Right lobe of liver (tissue), 6 donors: ENCODE measurements at places on chromosomes 6 and 20. TPM values are rescaled to one million over a fixed set of nuclear protein-coding genes. Genes with fewer than 3 reads are reported as not detected.

GRCh38 chr6:110461376-110461775 lies 15.0 kb downstream of the SLC22A16 start:
- no peaks in the 10 kb centered on the region for H3K27me3 ChIP-seq
- no peaks in the 10 kb centered on the region for H3K36me3 ChIP-seq
- H3K4me3 ChIP-seq, result no peak overlapping the region
- no peak for DNase-seq
- H3K27ac ChIP-seq, result no peak overlapping the region
- no peaks in the 10 kb centered on the region for H3K4me1 ChIP-seq

GRCh38 chr20:24764794-24765202 lies 184.3 kb upstream of the CST7 start:
- no peak overlapping the region for H3K27ac ChIP-seq
- DNase-seq, result peak; percentile 19
- no peak overlapping the region for H3K4me3 ChIP-seq
- H3K27me3 ChIP-seq, result no peaks in the 10 kb centered on the region
- no peaks in the 10 kb centered on the region for H3K36me3 ChIP-seq
- no peaks in the 10 kb centered on the region for H3K4me1 ChIP-seq

GRCh38 chr6:106790935-106791334 lies 161.6 kb downstream of the QRSL1 start:
- no peak overlapping the region for H3K27ac ChIP-seq
- H3K27me3 ChIP-seq, result no peaks in the 10 kb centered on the region
- no peak overlapping the region for H3K4me3 ChIP-seq
- H3K4me1 ChIP-seq, result peaks cover 12% of the 10 kb centered on the region
- no peak for DNase-seq

GRCh38 chr6:98041921-98042320 lies 758.9 kb upstream of the MMS22L start:
- H3K27me3 ChIP-seq, result no peaks in the 10 kb centered on the region
- H3K27ac ChIP-seq, result no peak overlapping the region
- H3K4me1 ChIP-seq, result no peaks in the 10 kb centered on the region
- DNase-seq, result no peak
- H3K36me3 ChIP-seq, result no peaks in the 10 kb centered on the region
- H3K4me3 ChIP-seq, result no peak overlapping the region

LHFPL5 gene
- not detected for total RNA-seq

DNA sequence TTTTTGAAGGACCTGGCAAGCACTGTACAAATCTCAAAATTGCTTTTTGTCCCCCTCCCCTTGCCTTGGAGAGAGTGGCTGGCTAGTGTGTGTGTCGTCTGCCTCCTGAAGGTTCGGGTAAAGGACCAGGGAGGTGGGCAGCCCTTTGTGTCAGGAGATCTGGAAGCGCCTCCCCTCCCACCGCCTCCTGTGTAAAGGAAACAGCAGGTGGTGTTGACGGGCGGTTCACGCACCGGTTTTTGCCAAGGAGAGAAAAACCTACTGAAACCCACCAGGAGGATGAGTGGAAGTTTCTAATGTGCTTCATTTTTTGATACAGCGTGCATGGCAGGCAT lies 1.2 kb downstream of the ENTPD6 start:
- H3K36me3 ChIP-seq, result no peaks in the 10 kb centered on the region
- DNase-seq, result no peak
- peak overlapping the region; percentile 72 for H3K4me3 ChIP-seq
- peaks cover 7% of the 10 kb centered on the region for H3K4me1 ChIP-seq

FAM83C gene
- not detected for total RNA-seq

- H3K36me3 ChIP-seq, result no peaks in the 10 kb centered on the region
- DNase-seq, result no peak
- H3K27me3 ChIP-seq, result no peaks in the 10 kb centered on the region
- H3K4me1 ChIP-seq, result no peaks in the 10 kb centered on the region
Measured at GRCh38 chr20:60765821-60766403, 486.1 kb upstream of the CDH4 start.

C20orf141 gene
- total RNA-seq, result not detected

GRCh38 chr6:5997420-5997987 lies 9.2 kb downstream of the NRN1 start:
- DNase-seq, result no peak
- no peaks in the 10 kb centered on the region for H3K36me3 ChIP-seq
- peak overlapping the region; percentile 50 for H3K27ac ChIP-seq
- H3K4me3 ChIP-seq, result peak overlapping the region; percentile 55
- no peaks in the 10 kb centered on the region for H3K4me1 ChIP-seq

DNA sequence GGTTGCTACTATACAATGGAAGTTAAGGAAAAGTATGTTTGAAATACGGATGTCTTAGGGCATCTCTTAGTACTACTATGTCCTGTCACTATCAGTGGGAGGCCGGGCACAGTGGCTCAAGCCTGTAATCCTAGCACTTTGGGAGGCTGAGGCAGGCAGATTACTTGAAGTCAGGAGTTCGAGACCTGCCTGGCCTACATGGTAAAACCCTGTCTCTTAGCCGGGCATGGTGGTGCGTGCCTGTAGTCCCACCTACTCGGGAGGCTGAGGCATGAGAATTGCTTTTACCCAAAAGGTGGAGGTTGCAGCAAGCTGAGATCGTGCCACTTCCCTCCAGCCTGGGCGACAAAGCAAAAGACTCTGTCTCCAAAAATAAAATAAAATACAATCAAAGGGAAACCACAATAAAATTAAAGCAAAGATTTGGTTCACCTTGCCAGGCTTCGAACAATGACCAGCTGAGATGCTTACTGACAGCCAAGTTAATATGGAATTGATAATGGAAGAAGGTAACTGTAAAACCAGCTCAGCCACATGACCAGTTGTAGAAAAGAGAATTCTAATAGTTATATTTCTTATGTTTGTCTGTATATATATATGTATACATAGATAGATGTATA lies 6.5 kb downstream of the CD24 start:
- no peak overlapping the region for H3K4me3 ChIP-seq
- H3K27me3 ChIP-seq, result no peaks in the 10 kb centered on the region
- H3K27ac ChIP-seq, result no peak overlapping the region
- no peaks in the 10 kb centered on the region for H3K4me1 ChIP-seq
- H3K36me3 ChIP-seq, result no peaks in the 10 kb centered on the region

DNA sequence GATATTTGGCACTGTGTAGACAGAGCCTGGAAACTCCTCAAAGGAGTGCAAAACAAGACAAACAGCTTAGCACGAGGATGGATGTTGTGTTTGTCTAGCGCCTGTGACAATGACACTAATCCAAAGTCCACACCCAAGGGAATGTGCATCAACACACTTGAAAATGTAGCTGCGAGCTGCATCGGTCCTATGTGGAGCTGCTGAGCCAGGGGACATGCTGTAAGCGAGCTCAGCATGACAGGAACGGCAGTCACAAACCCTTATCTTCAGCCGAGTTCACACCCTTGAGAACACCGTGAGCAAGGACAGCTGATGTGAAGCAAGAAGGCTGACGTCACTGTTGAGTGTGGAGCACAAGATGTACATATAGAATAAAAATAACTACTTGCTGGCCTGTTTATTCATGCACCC lies 684.3 kb downstream of the QKI start:
- no peaks in the 10 kb centered on the region for H3K27me3 ChIP-seq
- H3K4me1 ChIP-seq, result no peaks in the 10 kb centered on the region
- no peak for DNase-seq
- no peaks in the 10 kb centered on the region for H3K36me3 ChIP-seq
- no peak overlapping the region for H3K4me3 ChIP-seq
- no peak overlapping the region for H3K27ac ChIP-seq

COL11A2 gene
- 0.53 TPM for total RNA-seq

BCAS1 gene
- 0.19 TPM for total RNA-seq

DNA sequence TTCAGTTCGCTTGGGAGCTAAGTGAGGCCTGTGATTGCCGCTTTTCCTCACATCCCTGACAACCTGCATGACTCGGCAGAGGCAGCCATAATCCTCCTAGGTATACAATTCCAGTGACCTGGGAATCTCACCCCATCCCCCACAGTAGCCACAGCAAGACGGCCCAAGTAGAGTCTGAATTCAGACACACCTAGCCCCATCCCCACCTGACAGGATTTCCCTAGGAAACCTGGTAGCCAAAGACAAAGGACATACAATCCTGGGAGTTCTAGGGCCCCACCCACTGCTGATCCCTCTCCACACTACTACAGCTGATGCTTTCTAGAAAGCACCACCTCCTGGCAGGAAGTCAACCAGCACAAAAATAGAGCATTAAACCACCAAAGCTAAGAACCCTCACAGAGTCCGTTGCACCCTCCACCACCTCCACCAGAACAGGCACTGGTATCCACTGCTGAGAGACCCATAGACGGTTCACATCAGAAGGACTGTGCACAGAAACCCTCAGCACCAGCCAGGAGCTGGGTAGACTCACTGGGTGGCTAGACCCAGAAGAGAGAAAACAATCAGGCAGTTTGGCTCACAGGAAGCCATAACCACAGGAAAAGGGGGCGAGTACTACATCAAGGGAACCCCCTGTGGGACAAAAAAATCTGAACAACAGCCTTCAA lies 17.9 kb upstream of the RUNX2 start:
- DNase-seq, result no peak
- no peaks in the 10 kb centered on the region for H3K36me3 ChIP-seq
- no peak overlapping the region for H3K27ac ChIP-seq
- H3K4me1 ChIP-seq, result no peaks in the 10 kb centered on the region

GRCh38 chr6:43828711-43829110 lies 58.7 kb downstream of the VEGFA start:
- no peak overlapping the region for H3K4me3 ChIP-seq
- DNase-seq, result no peak
- H3K27ac ChIP-seq, result no peak overlapping the region
- no peaks in the 10 kb centered on the region for H3K27me3 ChIP-seq

BLCAP gene
- total RNA-seq, result 48.8 TPM

DNA sequence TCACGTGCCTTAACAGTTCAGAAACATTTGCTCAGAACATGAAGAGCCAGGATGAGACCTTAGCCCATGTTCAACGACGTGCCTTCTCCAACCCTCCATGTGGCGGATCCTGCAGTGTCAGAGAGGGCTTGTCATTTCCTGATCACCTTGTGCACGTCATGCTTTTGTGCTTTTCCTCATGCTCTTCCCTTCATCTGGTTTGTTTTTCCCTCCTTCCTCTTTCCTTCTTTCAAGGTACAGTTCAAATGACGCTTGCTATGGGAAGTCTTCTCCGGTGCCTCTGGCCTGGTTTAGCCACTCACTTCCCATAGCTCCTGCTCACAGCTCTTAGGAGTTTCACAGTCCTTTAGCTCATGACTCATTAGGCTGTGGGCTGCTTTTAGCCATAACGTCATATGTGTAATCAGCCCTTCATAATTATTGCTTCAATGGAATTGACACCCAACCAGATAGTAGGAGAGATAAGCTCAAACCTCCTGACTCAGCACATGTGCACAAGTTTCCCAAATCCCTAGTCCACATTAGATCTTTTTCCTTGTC lies 102.7 kb upstream of the CNKSR3 start:
- no peak overlapping the region for H3K27ac ChIP-seq
- H3K36me3 ChIP-seq, result no peaks in the 10 kb centered on the region
- no peaks in the 10 kb centered on the region for H3K27me3 ChIP-seq
- DNase-seq, result no peak
- no peak overlapping the region for H3K4me3 ChIP-seq

SLC13A3 gene
- total RNA-seq, result 6.9 TPM

STMND1 gene
- not detected for total RNA-seq

NNAT gene
- not detected for total RNA-seq

GRM4 gene
- not detected for total RNA-seq

DNA sequence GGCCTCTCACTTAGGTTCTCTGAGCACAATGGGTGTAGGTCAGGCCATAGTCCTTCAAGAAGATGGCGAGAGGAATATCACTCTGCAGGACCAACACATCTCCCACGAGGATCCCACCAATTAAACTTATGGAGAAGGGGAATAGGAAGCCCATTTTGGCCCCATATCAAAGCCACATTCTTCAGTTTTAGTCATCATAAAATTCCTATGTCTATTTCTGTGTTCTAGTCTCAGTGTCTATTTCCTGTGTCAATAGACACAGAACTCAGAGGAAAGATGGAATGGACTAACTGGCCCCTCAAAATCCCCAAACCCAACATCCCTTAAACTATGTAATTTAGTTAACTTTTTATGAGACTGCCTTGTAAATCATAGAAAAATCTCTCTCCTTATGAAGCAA lies 216.8 kb downstream of the HACE1 start:
- H3K4me3 ChIP-seq, result no peak overlapping the region
- H3K27me3 ChIP-seq, result no peaks in the 10 kb centered on the region
- no peaks in the 10 kb centered on the region for H3K4me1 ChIP-seq
- no peaks in the 10 kb centered on the region for H3K36me3 ChIP-seq
- DNase-seq, result no peak
- no peak overlapping the region for H3K27ac ChIP-seq

DNA sequence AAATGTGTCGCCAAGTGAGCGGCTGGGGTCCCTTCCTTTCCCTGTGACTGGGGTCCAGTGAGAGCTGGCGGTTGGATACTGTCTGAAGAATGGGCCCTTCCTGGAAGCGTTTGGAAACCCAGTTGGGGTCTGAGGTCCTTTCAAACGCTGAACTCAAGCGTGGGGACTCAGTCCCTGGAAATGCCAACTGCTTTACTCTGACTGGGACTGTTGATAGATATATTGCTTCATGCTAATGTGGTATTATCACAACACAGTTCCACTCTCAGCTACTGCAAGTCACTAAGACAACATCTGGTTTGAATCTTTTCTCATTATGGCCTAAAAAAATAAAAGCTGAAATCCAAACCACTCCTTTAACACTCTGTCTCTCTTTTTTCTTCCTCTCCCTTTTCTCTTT lies 23.7 kb upstream of the PSMF1 start:
- no peak for DNase-seq
- no peaks in the 10 kb centered on the region for H3K4me1 ChIP-seq
- no peaks in the 10 kb centered on the region for H3K36me3 ChIP-seq
- H3K27ac ChIP-seq, result no peak overlapping the region
- H3K4me3 ChIP-seq, result no peak overlapping the region
- no peaks in the 10 kb centered on the region for H3K27me3 ChIP-seq

GRCh38 chr6:162068340-162068739 lies 659.2 kb downstream of the PRKN start:
- no peaks in the 10 kb centered on the region for H3K4me1 ChIP-seq
- no peaks in the 10 kb centered on the region for H3K27me3 ChIP-seq
- H3K36me3 ChIP-seq, result no peaks in the 10 kb centered on the region
- no peak for DNase-seq
- no peak overlapping the region for H3K4me3 ChIP-seq

- no peaks in the 10 kb centered on the region for H3K36me3 ChIP-seq
- H3K27ac ChIP-seq, result no peak overlapping the region
- DNase-seq, result no peak
- no peaks in the 10 kb centered on the region for H3K27me3 ChIP-seq
Measured at GRCh38 chr6:125806813-125807212, 16.1 kb downstream of the NCOA7 start.

DNA sequence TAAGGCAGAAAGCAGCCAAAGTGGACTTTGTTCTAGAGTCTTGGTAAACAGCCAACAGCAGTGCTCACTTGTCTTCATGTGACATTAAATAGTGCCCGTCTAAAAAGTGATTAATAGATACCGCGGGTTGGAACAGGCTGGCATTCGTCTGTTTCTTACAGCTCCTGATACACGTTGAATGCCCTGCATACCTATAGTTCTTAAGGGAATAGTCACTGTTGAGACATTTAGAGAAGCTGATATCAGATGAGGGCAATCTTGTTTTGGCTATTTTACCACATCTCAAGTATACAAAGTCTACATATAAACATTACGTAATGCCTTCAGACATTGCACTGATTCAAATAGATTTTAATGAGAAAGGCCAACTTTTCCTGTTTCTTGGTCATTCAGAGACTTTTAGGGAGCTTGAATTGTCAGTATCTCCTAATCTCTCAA lies 374.9 kb upstream of the FLRT3 start:
- no peaks in the 10 kb centered on the region for H3K27me3 ChIP-seq
- DNase-seq, result no peak
- no peak overlapping the region for H3K4me3 ChIP-seq
- H3K4me1 ChIP-seq, result no peaks in the 10 kb centered on the region
